ENCODE measurements at places on chromosomes 2 and 18. TPM values are rescaled to one million over a fixed set of nuclear protein-coding genes. Genes with fewer than 3 reads are reported as not detected.

The DYSF gene
- total RNA-seq: 145 TPM

The DNER gene
- total RNA-seq: not detected

The ZBTB7C gene
- under 0.01 TPM for total RNA-seq

GRCh38 chr2:57107353-57107752 lies 923.6 kb downstream of the CCDC85A start:
- no peak for DNase-seq

GRCh38 chr2:236840857-236841256 lies 244.8 kb upstream of the COPS8 start:
- no peak for DNase-seq

DNA sequence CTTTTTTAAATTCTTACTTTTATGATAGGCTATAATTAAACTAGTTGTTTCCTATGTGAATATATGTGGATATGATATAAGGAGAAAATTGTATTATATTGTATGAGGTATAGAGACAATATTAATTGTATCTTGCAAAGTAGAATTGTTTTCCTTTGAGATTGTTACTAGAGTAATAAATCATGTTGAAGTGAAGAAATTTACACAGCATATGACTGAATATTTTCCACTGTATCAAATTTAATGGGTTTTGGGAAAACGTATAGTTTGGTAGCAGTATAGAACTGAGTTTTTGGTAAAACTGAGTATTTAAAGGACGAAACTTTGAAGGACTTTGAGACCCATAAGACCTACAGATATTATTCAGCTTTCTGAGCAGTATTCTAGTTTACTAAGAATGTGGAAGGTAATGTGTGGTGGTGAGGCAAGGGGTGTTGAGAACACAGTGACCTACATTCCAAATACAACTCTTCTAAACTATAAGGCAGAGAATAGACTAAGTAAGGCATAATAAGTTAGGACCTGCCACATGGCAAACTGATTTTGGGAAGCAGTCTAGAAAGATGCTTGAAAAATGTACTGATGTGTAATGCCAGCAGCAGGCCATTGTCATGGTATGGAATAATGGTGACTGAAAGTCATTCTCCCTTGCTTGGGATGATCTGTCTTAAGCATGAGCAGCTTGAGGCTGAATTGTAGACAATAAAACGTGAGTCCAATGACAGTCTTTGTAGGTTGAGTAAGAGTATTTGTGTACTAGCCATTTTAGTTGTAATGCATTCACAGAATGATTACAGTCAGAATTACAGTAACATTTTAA lies 29.6 kb downstream of the PKP4 start:
- no peak for DNase-seq

GRCh38 chr18:37180086-37180485 lies 351.2 kb downstream of the KIAA1328 start:
- DNase-seq: no peak

DNA sequence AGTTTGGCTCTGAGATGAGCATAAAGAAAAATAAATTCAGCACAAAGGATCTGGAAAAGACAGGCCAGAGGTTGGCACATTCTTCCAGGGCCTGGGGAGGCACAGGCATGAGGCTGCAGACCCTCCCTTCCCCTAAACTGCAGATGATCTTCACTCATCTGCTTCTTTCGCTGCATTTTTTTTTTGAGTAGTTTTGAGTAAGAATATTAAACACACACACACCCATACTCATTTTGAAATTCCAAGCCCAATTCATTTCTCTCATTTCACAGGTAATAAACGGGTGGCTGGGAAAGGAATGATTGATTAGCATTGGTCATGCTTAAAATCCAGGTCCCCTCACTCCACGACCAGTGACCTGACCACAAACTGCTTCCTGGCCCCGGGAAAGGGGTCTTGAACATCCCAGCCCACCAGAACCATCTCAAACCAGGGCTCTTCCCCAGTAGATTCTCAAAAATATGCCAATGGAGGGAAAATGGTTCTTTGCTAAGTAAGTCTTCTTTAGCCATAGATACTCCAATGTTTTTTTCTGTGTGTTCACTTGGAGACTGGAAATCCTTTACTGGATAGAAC lies 219.6 kb downstream of the ANAPC1 start:
- DNase-seq: no peak

DNA sequence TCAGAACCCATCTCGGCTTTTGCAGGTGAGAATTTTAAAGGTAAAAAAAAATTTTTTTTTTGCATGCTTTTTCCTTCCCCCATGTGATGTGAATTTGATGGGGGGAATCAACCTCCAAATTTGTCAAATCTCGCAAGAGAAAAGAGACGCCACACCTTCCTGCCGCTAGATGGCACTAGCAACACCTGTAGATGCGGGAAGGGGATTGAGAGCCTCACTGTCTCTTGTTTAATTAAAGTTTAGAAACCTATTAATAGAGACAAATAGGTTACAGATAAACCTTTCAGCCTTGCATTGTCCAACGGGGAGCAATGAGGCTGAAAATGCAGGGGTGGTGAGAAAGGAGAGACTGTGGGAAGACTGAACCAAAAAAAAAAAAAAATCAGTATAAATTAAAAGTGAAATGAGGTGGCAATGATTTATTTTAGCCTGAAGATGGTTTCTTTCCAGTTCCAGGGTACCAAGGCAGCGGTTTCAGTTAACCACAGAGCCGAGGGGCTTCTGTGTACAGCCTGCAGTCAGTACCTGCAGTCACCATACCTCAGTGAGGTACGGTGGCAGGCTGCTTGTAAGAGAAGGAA lies 84.6 kb downstream of the NRP2 start:
- peak; percentile 72 for DNase-seq

GRCh38 chr2:119702918-119703401 lies 24.0 kb downstream of the TMEM177 start:
- peak; percentile 82 for DNase-seq

- no peak for DNase-seq
Observed at GRCh38 chr2:118498943-118499342, 348.5 kb downstream of the EN1 start.

DNA sequence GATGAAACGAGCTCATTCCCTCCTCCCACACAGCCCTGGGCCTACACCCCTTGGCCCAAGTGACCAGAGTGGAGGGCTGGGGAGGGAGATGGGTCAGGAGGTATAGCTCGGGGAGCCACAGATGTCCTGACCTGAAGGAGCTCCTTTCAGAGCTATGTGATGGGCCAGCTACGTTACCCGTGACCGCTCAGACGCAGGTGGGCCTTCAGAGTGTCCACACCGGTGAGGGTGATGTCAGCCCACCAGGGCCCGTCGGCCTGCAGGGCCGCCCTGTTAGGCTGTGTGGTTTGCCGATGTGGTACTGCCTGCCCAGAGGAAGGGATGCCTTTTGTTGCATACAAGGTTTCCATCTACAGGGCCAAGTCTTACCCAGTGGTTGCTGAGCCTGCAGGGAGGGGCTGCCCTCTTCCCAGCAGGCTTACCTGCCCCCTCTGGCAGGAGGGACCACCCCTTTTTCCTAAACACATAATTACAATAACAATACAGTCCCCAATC lies 41.8 kb upstream of the FOSL2 start:
- no peak for DNase-seq

Data from dermis blood vessel endothelial cell (primary cell).